SK-N-DZ (cell line): ENCODE measurements at places on chromosomes 7 and 10.
A peak's percentile ranks its signal among the peaks of the same experiment; 100 is the strongest.

DNA sequence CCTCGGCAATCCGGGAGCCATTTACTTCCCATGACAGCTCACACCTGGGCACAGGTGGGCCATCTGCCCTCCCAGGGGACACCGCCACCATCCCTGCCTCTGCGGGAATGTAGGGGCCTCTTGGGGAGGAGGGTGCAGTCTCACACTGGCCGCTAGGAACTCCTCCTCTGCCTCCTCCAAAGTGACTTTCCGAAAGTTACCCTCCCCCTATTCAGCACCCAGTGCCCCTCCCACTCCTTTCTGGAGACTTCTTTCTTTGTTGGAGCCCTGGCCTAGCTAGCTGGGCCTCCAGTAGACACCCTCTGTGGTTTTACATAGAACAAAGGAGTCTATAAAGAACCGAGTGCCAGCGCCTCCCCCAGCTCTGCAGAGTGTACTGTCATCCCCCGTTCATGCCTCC lies 45.8 kb upstream of the MNX1 start:
- no peak for DNase-seq

DNA sequence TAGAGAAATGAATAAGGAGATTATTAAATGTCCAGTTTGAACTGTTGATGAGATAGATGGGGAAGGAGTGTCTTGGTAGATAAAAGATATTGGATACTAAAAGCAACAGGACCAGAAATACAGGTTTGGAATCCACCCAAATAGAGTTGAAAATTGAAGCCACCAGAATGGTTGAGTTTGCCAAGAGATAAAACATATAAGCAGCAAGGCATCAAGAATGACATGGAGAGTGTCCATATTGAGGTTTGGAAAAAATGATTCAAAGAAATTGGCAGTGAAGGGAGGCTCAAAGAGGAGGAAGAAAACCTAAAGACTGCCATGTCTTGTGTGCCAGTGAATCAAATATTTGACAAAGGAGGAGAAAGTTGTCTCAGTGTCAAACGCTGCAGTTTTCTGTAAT lies 24.2 kb downstream of the CFAP69 start:
- DNase-seq = no peak

GRCh38 chr10:27635290-27635689 lies 110.3 kb downstream of the MKX start:
- DNase-seq = no peak

DNA sequence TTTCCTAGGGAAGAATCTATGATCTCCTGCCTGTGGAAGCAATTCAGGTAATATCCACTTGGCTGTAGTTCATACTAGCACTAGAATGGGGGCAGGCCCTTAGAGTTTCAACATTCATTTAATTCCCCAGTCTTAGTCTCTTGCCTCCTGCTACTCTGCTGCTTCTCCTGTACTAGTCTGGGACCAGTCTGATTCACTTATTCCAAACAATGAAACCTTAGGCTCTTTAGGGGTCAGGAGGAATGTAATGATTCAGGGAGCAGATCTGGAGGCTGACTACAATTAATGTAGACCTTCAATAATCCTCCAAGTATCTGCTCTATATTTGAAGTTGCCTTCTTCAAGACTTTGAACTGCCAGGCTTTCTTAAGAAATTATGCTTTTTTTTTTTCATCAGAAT lies 101.8 kb downstream of the GNAT3 start:
- DNase-seq = no peak

GRCh38 chr10:59336632-59337031 lies 25.7 kb downstream of the FAM13C start:
- no peak for DNase-seq

DNA sequence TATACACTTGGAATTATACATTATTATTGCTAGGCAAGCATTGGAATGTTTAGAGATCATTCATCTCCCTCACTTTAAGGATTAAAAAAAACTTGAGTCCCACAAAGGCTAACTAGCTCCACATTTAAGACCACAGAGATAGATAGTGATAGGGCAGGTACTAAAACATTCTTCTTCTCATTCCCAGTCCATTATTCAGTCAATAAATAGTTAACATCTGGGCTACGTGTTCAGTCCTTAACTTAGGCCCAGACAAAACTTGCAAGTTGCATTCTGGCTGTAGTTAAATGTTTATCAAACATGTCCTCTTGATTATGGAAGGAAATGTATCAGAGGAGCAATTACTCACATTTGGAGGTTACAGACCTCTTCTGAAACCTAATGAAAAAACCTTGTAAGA lies 2.4 kb downstream of the GNG11 start:
- no peak for DNase-seq

DNA sequence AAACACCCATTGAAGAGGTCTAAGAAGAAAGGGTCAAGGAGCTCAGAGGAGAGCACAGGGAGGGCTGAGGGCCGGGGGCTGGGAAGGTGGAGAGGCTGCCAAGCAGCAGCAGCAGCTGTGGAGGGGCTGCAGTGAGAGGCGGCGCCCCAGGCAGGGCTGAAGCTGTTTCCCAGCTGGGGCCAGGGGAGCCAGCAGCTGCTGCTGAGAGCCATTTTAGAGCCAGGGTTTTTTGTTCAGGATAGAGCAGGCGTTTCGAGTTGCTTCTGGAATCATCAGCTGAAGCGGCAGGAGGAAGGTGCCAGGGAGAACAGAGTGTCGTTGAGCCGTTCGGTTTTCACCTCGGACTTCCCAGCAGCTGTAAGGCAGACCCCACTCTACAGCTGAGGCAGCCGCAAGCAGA lies 62.7 kb downstream of the LANCL2 start:
- DNase-seq = no peak

DNA sequence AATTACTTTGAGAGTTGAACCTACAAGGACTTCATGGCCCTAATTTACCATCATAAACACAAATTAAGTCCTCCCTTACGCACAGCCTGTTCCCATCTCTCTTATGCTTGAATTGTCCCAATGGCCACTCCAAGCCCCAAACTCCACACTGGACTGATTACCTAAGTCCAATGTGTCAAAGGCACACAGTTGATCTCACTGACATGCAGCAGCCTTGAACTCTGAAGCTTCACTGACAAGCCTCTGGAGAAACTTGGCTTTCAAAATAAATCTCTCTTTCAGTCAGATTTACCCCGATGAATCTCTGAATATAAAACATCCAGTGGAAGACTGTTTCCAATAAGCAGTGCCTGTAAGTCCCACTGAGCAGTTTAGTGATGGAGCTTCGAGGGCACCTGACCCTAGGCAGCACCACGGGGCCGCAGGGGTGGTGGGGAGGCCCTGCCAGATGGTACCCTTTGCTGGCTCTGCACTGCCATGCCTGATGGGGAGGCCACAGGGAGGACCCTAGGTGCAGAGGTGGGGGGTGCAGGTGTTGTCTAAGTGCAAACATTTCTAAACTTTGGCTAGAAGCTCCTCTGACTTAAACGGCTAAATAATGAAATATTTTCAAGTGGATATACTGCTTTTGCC lies 3.3 kb upstream of the MAT1A start:
- DNase-seq = no peak

DNA sequence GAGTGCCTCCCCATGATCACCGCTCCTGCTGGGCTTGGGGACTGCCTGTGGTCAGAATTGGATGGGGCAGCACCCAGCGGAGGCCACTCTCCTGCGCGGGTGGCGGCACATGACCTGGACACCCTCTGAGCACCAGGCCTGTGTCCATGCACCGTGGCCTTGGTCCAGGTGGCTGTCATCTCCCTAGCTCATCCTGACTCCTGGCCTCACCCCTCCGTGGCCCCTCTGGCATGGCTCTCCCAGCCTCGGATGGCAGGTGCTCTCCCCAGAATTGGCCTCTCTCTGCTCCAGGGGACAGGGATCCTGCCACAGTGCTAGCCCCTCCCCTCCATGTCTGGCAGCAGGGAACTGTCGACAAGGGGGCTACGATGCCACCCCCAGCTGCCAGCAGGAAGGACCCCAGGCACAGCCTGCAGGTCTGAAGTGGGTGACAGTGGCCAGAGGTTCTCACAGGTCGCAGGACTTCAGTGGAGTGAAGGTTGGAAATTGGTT lies 37.2 kb upstream of the BTBD16 start:
- peak; percentile 42 for DNase-seq

- DNase-seq = no peak
Measured at GRCh38 chr10:75070476-75070875, 41.0 kb upstream of the SAMD8 start.

DNA sequence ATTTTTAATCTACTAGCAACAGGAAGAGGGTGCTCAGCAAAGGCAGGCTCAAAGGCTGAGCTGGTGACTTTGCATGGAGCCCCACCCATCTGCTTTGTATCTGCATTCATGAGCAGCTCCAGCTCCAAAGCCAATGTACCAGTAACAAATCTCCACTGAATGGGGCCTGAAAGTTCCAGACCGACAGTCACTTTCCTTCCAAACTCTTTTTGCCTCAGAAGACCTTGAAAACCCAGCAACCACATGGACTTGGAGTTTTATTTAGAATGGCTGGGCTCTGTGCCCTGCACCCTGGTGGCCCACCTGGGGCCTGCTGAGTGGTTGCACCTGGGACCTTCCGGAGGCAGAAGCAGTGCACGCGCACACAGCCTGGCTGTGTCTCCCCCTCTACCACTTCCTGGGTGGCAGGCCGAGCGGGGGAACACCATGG lies 195.0 kb upstream of the PLXNA4 start:
- no peak for DNase-seq

DNA sequence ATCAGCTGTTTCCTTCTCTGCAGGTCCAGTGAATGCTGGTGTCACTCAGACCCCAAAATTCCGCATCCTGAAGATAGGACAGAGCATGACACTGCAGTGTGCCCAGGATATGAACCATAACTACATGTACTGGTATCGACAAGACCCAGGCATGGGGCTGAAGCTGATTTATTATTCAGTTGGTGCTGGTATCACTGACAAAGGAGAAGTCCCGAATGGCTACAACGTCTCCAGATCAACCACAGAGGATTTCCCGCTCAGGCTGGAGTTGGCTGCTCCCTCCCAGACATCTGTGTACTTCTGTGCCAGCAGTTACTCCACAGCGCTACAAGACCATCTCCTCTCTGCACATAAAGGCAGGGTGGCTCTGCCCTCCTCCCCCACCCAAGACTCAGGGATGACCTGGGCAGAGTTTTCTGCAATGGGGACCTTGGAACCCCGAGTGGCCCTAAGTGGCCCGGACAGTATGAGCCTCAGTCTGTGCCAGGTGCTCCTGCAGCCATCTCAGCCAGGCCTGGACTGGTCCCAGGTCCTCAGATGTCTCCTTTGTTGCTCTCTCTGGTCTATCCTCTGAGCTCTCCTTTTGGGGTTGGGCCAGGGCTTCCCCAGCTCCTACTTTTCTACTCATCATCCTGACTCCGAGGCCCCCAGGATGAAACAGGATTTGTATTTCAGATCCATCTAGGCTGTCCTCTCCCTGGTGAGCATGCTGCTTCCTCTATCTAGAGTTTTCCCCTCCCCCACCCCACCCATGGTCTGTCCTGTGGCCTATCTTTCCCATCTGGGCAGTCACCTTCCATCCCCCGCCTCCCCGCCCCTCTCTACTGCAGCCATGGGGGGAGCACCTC lies 212.1 kb upstream of the PRSS58 start:
- DNase-seq = no peak

DNA sequence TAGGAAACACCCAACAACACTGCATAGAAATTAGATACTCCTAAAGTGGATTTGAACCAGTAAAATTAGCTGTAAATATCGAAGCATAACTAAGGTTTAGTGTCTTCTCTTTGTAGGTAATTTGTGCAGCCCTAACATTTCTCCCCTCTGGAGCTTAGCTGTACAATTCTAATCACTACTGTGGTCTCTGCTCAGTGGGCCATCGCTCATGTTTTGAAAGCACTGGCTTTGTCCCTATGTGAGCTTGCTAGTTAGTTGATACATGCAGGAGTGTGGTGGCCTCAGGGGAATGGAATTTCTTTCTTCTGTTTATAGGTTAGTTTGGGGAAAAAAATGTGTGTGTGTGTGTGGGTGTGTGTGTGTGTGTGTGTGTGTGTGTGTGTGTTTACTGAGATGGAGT lies 373.1 kb downstream of the DPP6 start:
- no peak for DNase-seq

DNA sequence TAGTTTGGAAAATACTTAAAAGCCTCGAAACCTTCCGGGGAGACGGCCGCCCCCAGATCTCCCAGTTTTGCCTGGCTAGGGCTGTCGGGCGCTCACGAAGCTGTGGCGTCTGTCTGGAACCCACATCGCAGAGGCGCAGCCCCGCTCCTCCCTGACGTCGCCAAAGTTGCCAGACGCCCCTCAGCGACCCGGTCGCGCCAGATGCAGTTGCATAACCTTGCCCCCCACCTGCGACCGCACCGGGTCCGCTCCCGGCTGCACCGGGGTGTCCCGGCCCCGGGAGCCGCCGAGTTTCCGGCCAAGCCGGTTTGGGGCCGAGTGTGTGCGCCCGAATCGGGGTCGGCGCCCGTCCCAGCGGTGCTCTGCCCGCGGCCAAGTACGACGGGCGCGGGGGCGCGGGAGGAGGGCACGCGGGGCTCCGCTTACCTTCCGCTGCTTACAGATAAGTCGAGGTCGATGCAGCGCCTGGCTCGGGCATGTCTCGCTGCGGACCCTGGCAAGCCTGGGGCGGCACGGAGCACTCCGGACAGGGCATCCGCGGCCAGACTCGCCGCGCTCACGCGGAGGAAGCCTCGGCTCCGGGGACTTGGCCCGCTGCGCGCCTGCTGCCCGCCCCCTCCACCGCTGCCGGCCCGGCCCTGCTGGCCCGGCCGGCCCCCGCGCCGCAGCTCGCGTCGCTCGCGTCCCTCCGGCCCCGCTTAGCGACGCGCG lies 665 bp downstream of the INSYN2A start:
- no peak for DNase-seq

DNA sequence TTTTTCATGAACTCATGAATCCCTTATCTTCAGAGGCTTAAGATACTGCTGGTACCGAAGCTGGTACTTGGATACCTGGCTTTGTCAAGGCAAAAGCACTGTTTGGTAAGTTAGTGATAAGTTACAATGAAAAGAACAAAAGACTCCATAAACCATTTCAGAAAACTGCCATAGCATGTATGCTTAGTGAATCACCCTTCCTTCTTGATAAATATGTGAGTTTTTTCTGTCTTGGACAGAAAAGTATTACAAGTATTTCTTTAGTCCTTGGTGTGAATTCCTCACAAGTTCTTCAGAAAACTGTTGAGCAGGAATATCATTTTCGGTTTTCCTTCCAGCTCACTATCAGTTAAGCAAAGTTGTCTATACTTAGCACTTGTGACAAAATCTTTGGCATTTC lies 25.6 kb downstream of the PUS7 start:
- DNase-seq = no peak

GRCh38 chr10:86019141-86019540 lies 347.5 kb downstream of the GRID1 start:
- DNase-seq = no peak

DNA sequence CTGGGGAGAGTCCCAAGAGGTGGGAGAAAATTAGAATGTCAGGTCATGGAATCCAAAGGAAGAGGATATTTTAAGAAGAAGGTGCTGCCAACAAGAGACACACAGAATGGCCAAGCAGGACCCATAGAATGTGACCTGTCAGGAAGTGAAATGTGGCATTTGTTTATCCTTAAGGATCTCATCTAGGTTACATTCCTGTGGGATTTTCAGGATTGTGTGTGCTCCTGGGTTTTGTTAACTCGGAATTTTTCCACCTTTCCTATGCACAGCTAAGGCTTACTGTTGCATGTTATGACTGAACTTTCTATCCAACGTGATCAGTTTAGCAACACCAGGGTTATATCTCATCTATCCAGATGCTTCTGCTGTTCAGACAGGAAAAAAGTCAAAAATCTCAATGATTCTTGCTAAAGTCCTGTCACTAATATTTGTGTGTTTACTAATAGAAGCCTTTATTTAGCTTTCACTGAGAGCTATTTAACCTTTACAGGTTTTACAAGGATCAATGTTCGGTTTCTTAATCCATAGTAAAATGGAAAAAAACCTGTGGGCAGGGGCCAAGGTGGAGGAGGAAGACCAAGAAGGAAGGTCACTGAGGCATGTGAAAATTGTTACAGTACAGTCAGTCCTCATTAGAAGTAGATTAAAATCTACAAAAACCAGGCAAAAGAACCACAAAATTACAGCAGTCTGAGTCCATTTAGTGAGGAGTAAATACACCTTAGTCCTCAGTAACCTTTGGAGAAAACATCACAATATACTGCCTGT lies 437.8 kb upstream of the NPVF start:
- DNase-seq = peak; percentile 48
